ENCODE measurements at places on chromosomes 5 and 9.

DNA sequence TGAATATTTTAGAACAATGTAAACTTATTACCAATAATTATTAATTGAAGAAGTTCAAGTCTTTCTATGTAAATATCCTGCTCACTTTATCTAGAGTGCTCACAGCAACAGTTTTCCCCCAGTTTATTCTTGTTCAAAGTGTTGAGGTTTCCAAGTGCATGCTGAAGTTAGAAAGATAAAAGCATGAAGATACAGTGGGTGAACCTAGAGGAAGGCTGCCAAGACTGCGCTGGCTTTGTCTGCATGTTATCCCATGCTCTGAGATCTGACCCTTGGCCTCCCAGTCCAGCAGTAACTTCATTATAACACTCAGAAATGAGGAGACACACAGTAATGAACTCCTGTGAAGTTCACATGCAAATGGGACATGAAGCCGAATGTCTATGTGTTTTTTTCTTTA is 76.0 kb upstream of the PIP5K1B start:
- DNase-seq = no peak

GRCh38 chr5:170219615-170220014 is 13.2 kb upstream of the C5orf58 start:
- DNase-seq = no peak

DNA sequence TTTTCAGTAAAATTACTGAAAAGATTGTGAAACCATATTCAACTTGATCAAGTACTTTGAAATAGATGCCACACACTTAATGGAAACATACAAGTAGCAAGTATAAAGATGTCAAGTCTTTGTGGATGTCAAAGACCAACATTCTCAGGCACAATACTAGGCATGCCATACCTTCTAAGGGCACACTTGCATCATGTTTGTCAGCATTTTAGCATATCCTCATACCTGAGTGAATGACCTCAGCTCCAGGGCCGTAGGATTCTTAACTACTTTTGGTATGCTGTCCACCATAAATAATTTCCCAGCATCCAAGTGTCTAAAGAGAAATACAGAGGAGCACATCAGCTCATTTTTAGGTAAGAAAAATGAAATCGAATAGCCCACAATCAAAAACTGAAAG is 86.4 kb downstream of the FREM1 start:
- no peak for DNase-seq

GRCh38 chr5:10233505-10233904 is 16.2 kb downstream of the ATPSCKMT start:
- no peak for DNase-seq

DNA sequence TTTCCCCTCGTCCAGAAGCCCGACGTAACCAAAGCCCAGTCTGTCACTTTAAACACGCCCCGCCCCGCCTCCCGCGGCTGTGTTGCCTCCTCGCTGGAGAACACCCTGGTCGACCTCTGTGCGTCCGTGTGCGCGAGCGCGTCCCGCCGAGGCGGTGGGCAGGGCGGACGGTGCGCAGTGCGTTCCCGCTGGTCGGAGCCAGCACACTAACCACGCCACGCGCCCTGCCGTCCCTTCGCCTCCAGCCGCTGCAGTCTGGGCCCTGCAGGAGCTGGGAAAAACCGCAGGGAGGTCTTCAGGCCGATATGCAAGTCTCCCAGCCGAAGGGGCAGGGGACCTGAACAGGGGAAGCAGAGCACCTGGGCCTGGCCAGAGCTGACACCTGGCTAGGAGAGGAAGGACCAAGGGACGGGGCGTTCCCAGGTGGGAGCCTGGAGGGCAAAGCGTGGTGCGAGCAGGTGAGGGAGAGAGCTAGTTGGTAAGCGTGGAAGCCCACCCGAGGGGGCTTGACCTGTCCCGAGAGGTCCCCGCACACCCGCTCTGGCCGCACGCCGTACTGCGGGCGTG is 1.3 kb upstream of the PHPT1 start:
- DNase-seq = peak; percentile 81

- DNase-seq = peak; percentile 59
These were observed 102.8 kb upstream of the DAP start for GRCh38 chr5:10863763-10864383.

All from activated CD4-positive, alpha-beta T cell treated with anti-CD3 and anti-CD28 coated beads, Interleukin-2, amount 10 ng/mL, durations not matched to agents 7 days and 5 days (primary cell).